ENCODE measurements at places on chromosomes 5 and 9.

DNA sequence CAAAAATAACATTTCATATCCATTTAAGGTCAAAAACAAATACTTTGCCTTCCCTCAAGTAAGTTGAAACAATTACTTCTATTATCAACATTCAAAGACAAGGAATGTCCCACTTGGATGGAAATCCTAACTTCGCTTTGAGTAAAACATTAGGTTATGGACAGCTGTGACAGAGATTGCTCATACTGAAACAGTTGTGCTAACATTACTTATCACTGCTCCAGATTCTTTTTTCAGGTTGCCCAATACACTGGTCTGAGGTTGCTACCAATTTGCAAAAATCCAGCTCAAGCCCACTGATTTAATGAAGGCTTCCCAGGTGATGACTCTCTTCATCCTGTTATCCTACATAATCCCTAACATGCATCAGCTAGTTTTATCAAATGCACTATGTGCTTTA is 98.3 kb downstream of the UBAP2 start:
- DNase-seq = no peak

DNA sequence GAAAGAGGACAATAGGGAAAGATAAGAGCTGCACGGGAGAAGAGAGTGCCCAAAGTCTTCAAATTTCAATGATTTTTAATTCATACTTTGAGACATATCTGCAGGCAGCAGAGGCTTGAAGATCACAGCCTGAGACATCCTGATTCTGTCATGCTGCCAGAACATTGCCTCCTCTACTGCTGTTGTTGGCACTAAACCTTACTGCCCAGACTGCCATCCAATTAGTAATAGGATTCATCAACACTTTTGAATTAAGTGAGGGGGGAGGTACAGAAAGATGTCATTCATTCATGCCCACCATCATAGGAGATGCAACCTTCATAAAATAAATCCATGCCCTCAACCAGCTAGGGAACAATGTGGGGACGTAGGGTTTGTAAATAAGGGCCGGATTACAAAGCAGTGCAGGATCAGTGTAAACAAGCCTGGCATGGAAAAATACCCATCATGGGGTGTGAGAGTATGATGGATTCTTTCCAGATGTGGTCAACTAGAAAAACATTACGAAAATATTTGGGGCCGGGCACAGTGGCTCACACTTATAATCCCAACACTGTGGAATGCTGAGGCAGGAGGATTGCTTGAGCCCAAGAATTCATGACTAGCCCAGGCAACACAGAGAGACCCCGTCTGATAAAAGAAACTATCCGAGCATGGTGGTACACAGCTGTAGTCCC is 122.1 kb upstream of the DAPK1 start:
- DNase-seq = no peak

GRCh38 chr5:156466871-156467270 is 139.9 kb downstream of the SGCD start:
- no peak for DNase-seq

- DNase-seq = no peak
These were observed 22.5 kb downstream of the TICAM2 start for GRCh38 chr5:115579747-115580173.

DNA sequence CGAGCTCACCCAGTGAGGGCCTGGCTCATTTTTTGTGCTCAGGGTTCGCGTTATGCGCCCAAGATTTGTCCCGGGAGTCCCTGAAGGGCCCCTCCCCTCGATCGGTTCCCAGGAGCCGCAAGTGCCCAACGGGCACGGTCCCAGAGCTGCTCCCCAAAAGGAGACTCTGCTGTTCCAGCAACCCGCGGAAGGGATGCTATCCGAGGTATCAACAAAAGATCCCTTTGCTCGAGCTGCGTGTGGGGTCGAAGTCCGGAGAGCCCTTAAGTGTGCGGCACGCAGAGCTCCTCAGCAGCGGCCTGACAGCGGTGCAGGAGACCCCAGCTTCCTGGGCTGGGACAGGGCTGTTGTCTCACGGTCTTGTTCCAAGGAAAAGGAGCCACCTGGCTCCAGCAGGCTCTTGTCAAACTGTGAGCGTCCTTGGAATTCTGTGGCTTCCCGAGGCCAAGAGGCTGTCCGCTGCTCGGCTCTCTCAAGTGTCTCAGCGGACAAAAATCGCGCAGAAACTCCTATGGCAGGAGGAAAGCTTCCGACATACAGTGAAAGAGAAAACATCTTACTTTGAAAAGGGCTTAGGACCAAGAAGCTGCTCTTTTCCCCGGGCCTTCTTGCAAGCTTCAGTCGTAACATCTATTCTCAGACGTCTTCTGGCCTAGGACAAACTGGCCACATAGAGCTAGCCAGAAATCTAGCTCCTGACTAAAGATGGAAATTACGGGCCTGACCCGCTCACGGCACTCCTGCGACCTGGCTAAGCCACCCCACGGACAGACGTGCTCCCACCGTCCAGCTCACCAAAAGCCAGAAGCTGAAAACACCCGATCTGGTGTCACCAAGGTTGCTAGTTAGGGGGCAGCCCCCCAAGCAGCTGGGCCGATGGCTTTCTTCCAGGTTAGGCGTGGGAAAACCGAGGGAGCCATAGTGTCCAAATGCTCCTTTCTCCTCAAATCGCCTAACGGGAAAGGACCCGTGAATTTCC is 2.6 kb upstream of the FOXB2 start:
- DNase-seq = no peak

GRCh38 chr9:20650313-20650712 is 28.0 kb upstream of the MLLT3 start:
- DNase-seq = no peak

DNA sequence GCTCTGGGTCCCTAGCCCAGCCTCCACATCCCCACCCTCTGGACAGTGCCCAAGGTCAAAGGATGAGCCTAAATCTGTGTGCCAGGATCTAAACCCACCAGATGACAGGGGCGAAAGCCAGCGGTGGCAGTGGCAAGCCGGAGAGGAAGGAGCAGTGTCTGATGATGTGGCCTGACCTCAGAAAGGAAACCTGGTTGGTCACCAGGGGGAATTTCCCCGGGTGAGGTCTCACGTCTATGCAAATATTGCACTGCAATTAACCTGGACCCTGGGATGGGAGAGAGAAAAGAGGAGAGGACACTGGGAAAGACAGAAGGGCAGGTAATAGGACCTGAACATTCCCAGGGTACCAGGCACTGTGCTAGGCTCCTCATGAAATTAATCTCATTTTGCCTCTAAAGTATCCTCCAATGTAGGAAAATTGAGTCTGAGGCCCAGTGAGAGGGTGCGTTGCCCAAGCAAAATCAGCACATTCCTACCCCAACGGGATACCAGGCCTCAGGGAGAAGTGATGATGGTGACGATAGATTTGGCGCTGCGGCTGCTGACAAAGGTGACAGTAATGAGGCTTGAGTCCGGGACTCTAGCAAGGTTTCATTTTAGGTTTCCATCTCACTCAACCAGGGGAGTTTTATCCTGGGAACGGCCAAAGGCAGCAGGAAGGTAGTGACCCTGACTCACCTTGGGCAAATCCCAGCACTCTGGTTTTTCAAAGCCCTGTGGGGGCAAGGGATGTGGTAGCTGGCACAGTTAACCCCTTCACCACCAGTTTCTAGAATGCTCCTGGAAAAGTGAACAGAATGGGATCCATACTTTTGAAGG is 13.4 kb upstream of the TNIP1 start:
- DNase-seq = no peak

DNA sequence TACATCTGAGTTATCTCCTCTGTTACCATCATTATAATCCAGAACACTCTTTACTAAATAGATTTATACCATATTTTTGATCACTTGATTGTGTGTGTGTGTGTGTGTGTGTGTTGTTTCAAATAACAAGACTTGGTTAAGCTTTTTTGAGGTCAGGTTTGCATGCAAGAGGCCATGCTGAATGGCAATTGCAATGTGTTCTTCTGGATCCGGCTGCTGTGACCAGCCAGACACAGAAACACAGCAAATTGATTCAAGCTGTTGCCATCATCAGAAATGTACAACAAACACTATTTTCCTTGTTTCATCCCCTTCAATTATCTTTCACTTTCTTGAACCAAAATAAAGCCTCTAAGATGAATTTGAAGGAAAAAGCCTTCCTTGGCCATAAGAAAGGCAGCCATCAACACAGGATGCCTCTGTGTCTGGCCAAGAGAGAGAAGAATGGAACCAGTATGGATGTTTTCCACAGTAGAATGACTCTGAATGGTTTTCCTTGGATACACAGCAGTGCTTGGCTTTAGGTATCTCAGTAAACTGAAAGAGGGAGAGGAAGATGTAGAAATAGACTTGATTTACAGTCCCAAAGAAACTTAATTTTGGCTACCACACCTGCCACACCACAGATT is 53.9 kb downstream of the DPYSL3 start:
- DNase-seq = no peak

GRCh38 chr5:130957151-130957550 is 207.9 kb downstream of the HINT1 start:
- no peak for DNase-seq

DNA sequence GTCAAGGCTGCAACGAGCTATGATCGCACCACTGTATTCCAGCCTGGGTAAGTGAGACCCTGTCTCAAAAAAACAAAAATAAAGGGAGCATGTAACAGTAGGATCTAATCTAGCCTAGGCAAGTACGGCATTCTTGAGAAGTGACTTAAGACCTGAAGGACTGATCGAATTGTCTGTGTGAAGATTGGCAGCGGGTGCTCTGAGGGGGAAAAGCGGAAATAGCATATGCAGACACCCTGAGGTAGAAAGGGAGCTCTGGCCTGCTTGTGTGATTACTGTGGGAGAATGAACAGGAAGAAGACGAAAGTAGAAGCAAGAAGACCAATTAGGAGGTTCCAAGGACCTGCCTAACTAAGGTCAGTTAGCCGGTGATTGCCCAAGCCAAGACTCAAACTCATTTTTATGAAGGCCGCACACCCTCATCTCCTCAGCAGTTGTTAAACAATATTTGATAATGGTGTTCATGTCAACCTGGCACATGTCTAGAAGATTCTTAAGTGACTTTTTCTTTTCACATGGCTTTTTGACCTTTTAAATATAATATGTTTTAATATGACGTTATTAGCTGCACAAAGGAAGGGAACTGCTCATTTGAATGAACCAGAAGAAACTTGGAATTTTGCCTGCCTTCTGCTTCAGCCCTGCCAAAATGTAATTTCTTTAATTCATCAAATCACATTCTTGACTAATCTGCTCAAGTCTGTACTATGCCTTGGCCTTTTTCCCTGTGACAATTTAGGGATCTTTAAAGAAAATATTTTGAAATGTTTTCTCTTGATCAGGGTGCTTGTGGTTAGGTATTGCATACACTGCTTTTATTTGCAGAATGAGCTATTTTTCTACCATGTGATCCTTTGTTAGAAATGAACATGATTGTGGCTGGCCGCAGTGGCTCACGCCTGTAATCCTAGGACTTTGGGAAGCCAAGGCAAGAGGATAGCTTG is 289.2 kb upstream of the DMRT1 start:
- no peak for DNase-seq

- DNase-seq = no peak
These were observed 145.9 kb downstream of the GABRB2 start for GRCh38 chr5:161400583-161400982.

DNA sequence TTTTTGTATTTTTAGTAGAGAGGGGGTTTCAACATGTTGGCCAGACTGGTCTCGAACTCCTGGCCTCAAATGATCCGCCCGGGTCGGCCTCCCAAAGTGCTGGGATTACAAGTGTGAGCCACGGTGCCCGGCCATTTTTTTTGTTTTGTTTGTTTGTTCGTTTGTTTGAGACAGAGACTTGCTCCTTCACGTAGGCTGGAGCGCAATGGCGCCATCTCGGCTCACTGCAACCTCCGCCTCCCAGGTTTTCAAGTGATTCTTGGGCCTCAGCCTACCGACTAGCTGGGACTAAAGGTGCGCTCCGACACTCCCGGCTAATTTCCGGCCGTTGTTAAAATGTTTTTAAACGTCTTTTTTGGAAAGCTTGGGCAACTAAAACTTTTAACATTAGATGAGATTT is 54.0 kb downstream of the SHOC1 start:
- no peak for DNase-seq

- DNase-seq = no peak
These were observed 49.2 kb downstream of the ROR2 start for GRCh38 chr9:91900797-91901177.

DNA sequence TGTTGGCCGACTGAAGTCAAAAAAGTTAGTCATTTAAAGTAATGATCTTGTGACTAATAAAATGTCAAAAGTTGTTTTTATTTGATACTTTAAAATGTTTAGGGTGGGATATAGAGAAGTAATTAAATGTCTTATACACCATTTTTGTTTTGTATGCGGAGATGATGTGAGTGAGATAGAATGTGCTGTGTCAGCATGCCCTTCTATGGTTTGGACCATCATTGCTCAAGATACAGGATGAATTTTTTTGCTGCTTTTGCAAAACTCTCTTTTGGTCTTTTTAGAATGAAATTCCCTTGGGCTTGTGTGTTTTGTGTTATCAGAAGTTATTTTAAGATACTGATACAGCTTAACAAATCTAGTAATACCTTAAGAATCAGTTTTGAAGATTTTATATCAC is 12.5 kb downstream of the SRFBP1 start:
- DNase-seq = no peak

GRCh38 chr5:150291388-150292385 is 2.1 kb upstream of the CAMK2A start:
- no peak for DNase-seq

GRCh38 chr5:54881286-54882005 is 103.9 kb downstream of the ESM1 start:
- no peak for DNase-seq

GRCh38 chr5:109917966-109918365 is 228.2 kb downstream of the MAN2A1 start:
- DNase-seq = no peak

GRCh38 chr5:37774912-37775483 is 64.8 kb downstream of the GDNF start:
- DNase-seq = no peak
